ENCODE measurements at places on chromosomes 16 and 17.

- DNase-seq: peak; percentile 84
Measured at GRCh38 chr17:7294614-7295153, at the start of gene YBX2. Gene YBX2, minus strand, starts transcription at chr17:7294639. Its CDS starts 139 bp downstream, at chr17:7294500.

DNA sequence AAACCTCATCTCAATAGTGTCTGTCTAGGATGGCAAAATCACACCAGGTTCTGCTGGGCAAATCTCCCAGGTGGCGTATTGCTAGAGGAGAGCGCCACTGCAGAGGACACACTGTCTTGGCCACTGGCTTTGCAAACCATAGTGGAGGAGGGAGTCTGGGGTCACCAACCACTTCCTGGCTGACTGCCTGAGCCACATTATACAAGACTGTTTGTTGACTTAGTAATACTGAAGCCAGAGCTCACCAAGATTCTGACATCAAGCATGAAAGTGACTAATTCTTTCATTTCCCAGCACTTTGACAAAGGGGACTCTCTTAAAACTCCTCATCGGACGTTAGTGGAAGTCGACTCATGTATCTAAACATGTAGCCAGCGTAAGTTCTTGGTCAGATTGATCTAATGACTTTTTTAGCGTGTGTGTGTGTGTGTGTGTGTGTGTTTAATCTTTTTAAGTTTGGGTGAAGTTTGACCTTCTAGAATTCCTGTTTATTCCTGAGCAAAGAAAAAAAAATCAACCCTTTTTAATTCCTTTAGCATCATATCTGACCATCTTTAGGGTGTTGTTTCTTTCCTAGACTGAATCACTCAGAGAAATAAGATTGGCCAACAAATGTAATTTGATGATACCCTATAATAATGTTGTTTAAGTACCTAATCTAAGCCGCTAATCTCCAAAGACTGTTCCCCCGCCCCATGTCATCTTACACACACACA lies 13.7 kb downstream of the PITPNC1 start:
- peak; percentile 76 for DNase-seq

GRCh38 chr16:81482329-81483063 lies 37.9 kb downstream of the CMIP start:
- no peak for DNase-seq

DNA sequence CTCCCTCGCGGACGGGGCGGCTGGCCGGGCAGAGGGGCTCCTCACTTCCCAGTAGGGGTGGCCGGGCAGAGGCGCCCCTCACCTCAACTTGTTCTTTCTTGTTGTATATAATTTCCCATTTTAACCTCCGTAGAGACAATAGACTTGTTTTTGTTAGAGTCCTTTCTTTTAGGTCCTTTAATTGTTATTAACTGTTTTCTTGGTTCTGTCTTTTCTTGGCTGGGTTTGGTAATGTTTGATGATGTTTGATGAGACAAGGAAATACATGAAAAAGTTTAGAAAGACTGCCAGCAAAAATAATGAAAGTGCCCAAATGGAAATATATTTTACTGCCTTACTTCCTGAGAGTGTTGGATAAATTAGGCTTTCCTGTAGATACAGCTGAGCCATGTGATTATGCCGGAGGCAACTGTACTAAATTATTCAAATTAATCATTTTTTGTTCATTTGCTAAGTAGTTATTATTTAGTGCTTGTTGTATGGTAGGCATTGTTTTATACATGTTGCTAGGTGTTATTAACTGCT lies 30.9 kb downstream of the PRPSAP2 start:
- DNase-seq: no peak

DNA sequence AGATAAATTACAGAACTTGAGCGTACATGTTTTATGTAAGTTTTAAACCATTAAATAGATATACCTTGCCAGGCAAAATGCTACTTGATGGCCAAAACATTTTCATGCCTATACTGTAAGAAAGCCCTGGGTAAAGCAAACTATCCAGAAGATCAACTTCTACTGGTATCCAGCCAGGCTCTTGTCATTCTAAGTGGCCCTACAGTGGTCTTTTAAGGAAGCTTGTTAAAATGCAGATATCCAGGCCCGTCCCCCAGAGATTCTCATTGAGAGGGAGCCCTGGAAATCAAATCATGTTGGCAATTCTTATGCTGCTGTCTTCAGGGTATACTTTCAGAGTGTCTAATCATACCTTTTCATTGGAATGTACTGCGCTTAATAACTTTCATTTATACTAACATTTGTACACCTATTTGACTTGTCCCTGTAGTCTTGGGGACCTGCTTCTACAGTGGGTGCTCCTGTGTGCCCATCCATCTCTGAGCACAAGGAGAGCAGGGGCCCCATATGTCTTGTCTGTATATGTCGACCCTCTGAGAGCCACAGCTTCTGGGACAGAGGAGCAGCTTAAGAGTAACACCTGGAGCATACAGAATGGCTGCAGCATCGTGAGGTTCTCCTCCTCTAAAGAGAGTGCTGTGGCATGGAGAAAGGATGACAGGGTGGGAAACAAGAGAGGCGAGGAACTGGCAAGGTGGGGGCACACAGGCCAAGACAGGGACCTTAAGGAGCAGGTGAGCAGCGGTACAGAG lies 43.6 kb upstream of the ANKFY1 start:
- DNase-seq: no peak

DNA sequence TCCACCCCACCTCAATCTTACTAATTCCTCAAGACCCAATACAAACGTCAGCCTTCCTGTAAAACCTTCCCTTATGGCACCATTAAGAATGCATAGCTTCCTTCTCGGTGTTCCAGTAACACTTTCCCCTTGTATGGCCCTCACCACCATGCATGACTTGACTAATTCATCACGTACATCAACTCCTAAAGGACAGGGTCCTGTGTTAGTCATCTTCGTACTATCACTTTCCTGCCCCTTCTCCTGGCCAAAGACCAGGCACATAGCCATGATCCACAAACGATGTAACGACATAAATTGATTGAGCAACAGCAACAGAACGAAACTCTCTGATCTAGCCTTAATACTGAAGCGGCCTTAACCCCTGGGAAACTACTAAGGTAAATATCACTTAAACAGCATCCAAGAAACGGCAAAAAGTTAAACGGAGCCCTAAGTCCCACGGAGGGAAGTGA lies 612 bp downstream of the PSMD12 start:
- peak; percentile 56 for DNase-seq

- no peak for DNase-seq
Measured at GRCh38 chr17:40473573-40474365, 27.7 kb downstream of the TNS4 start.

GRCh38 chr16:2535625-2536013 lies 2.2 kb upstream of the PDPK1 start:
- DNase-seq: no peak

GRCh38 chr17:49557312-49558024 lies 18.2 kb upstream of the NXPH3 start:
- peak; percentile 53 for DNase-seq

GRCh38 chr17:59914274-59914854 lies 21.4 kb downstream of the RPS6KB1 start:
- peak; percentile 71 for DNase-seq

DNA sequence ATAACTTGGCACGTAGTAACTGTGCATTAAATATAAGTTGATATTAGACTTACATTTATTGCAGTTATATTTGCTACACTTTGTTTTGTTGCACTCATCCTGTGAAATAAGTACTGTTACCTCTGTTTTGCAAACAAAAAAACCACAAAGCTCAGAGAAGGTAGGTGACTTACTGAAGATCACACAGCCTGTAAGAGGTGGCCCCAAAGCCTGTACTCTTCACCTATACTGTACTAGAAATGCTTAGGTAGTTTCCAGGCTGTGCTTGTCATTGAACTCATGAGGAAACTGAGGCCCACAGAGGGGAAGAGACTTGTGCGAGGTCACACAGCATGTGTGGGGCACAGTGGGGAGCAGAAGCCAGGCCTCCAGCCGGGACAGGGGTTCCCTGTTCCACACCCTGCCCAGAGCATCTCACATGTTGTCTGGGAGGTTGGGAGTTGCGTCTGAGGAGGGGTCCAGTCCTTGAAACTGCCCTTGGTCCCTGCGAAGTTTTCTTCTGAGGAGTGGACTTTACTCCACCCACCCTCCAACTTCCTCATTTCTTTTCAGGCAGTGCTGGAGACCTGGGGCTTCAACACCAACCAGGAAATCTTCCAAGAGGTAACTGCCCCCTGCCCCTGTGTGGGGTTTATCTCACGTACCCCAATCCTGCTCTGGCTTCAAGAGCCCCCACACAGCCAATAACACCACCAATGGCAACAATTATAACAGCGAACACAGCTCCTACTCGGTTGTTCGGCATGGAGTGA lies 13.0 kb downstream of the CETP start:
- no peak for DNase-seq

- DNase-seq: no peak
Measured at GRCh38 chr16:27321013-27321915, 7.5 kb downstream of the IL4R start.

- no peak for DNase-seq
Measured at GRCh38 chr17:45171338-45172231, 9.9 kb downstream of the HEXIM2 start.

- no peak for DNase-seq
Measured at GRCh38 chr16:87583453-87584131, 18.7 kb upstream of the JPH3 start.

GRCh38 chr16:63553980-63554379 lies 1517.7 kb upstream of the CDH8 start:
- no peak for DNase-seq

GRCh38 chr17:46818316-46818928 lies at the start of gene WNT3:
Gene WNT3, minus strand, starts transcription at chr17:46818692. Its CDS starts 95 bp downstream, at chr17:46818597.
- DNase-seq: peak; percentile 56

DNA sequence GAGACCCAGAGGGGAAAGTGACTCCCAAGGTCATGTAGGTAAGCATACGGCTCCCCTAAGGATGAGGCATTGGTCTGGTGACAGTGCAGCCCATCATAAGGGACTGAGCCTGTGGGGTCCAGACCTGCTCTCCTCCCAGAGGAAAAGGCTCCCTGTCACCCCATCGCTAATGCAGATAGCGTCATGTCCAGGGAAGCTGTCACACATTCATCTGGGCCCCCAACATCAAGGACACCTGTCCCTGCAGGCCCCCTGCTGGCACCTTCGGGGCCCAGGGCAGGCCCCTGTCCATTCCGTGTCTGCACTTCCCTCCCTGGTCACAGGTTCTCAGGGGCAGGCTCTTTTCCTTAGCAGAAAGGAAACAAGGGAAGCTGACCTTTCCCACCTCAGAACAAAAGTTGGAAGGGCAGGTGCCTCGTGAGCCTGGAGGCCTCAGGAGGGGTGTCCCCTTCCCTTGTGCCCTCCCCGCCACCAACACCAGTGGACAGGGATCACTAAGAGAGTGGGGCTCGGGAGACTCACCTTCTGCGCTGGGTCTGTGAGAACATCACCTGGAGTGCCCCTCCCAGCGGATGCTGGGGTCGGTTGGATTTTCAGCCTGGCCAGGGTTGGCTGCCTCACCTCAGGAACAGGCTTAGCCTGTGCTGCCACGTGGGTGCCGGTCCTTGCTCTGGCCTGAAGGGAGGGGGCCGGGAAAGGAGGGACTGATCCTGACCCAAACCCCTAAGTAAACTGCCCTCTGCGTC lies 17.3 kb upstream of the LASP1NB start:
- no peak for DNase-seq

GRCh38 chr17:10019941-10020451 lies 114.9 kb upstream of the RCVRN start:
- DNase-seq: no peak

DNA sequence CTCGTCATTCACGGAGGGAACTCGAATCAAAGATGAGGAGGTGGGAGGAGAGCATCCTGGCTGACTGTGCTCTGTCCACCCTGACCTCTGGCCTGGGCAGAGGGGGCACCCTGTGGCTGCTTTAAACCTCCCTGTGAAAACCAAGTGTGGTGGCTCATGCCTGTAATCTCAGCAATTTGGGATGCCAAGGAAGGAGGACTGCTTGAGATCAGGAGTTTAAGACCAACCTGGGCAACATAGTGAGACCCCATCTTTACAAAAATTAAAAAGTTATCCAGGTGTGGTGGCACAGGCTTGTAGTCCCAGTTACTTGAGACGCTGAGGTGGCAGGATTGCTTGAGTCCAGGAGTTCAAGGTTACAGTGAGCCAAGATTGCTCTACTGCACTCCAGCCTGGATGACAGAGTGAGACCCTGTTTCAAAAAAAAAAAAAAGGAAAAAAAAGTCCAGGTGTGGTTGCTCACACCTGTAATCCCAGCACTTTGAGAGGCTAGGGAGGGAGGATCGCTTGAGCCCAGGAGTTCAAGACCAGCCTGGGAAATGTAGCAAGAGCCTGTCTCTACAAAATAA lies 5.8 kb upstream of the CDK3 start:
- no peak for DNase-seq

- no peak for DNase-seq
Measured at GRCh38 chr17:38598536-38598935, 7.2 kb downstream of the SRCIN1 start.

GRCh38 chr17:71329310-71330098 lies 791.3 kb upstream of the SOX9 start:
- no peak for DNase-seq

DNA sequence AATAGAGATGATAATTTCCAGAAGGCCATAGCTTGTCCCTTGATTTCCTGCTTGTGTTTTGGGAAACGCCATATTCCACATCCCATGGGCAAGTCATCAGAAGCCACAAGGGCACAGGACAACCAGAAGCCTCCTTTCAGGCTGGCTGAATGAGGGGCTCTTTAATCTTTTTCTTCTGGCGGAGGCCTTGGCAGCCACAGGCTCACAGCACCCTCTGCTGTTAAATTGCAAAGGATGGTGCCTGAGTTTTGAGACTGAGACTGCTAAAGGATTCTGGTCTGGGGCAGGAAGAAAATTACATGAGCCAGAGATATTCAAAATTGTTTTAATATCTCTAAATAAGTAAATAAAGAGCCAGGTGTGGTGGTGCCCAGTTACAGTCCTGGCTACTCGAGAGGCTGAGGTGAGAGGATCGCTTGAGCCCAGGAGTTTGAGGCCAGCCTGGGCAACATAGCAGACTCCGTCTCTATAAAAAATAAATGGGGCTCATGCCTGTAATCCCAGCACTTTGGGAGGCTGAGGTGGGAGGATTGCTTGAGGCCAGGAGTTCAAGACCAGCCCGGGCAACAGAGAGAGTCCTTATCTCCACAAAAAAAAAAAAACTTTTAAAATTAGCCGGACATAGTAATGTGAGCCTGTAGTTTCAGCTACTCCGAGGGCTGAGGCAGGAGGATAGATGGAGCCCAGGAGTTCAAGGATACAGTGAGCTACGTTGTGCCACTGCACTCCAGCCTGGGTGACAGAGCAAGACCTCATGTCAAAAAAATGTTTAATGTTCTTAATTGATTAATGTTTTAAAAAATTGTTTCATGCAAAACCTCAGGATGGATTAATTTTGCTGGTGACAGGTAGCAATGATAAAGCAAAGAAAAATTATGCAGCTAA lies 26.3 kb downstream of the AARSD1 start:
- DNase-seq: peak; percentile 26

DNA sequence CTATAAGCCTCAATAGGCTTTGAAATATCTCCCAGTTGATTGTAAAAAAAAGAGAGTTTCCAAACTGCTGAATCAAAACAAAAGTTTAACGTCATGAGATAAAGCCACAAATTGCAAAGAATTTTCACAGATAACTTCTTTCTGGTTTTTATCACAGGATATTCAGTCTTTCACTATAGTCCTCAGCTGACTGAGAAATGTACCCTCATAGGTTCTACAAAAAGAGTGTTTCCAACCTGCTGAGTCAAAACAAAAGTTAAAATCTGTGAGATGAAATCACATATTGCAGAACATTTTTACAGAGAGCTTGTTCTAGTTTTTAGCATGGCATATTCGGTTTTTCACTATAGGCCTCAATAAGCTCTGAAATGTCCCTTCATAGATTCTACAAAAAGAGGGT lies 559.2 kb downstream of the KCNJ18 start:
- no peak for DNase-seq

Data from CD4-positive, alpha-beta T cell treated with Interleukin-17A for 1 hour (primary cell).